Immature natural killer cell (primary cell): ENCODE measurements at places on chromosomes 3 and 15. TPM values are rescaled to one million over a fixed set of nuclear protein-coding genes. Genes with fewer than 3 reads are reported as not detected.

GRCh38 chr15:71573599-71573998, 236.8 kb upstream of the NR2E3 start:
- no peak for DNase-seq

- DNase-seq: no peak
These were observed 15.9 kb upstream of the ZBTB38 start for GRCh38 chr3:141352262-141352984.

- no peak for DNase-seq
These were observed 248.3 kb upstream of the TBL1XR1 start for GRCh38 chr3:177445549-177445948.

GRCh38 chr15:95439922-95440376, 890.6 kb upstream of the NR2F2 start:
- DNase-seq: no peak

- no peak for DNase-seq
These were observed 25.2 kb downstream of the GAP43 start for GRCh38 chr3:115648559-115648958.

DNA sequence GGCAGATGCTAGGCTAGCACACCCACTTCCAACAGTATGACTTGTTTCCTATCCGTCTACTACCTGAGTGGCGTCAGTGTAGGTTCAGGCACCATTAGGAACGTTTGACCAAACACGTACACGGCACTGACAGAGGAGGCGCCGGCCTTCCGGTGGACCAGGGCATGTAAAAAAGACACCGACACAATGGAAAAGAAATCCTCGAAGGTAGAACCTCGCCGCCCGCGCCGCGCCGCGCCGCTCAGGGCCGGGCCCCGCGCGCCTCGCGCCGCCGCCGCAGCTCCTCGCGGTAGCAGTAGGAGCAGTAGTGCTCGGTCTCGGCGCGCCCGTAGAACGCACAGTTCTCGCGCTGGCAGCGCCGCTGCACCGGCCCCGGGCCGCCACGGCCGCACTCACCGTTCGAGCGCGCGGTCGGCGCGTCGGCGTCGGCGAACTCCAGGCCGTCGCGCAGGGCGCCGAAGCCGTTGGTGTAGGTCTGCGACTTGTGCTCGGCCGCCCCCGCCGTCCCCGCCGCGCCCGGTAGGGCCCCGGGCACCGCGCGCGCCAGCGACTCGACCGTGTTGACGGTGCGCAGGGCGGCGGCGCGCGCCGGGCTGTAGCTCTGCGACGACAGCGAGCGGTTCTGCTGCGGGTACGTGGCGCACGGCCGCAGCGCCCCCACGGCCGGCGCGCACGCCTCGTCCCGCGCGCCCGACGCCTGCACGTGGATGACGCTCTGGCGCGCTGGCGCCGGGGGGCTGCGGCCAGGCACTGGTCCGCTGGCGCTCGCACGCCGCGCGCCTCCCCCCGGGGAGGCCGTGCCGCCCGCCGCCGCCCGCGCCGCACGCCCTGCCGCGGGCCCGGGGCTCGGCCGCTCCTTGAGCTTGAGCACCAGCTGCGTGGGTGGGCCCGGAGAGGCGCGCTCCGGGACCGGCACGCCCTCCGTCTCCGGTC, 156.7 kb downstream of the KLF13 start:
- peak; percentile 69 for DNase-seq

GRCh38 chr3:57173687-57174086, 8.5 kb upstream of the IL17RD start:
- no peak for DNase-seq

GRCh38 chr15:70385052-70385451, 287.3 kb upstream of the TLE3 start:
- DNase-seq: no peak

GRCh38 chr15:61309031-61309511, 80.0 kb upstream of the RORA start:
- no peak for DNase-seq

GRCh38 chr3:197504641-197505121, 51.1 kb downstream of the BDH1 start:
- no peak for DNase-seq

DNA sequence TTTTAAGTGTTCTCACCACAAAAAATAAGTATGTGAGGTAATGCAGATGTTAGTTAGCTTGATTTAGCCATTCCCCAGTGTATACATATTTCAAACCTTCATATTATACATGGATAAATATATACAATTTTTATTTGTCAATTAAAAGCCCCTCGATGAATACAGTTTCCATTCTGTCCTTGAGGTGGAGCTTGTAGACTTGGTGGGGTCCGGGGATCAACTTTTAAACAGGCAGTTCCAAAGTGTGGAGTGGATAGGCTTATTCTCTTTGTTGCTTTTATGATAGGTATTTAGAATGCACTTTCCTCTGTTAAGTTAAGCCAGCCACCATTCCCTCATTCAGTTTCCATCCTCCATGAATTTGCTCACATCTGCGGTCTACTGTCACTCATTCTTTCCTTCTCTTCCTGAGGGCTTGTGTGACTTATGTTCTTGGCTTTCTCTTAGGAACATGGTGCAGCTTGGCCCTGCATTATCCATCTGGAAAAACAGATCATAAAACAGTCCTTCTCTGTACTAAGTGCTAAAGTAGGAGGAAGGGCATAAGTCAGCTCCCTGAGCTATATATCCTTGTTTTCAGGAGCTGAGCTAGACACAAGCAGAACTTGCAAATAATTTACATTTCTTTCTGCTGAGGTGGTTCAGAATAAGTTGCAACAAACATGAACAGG, 149.1 kb downstream of the NFKBIZ start:
- no peak for DNase-seq

DNA sequence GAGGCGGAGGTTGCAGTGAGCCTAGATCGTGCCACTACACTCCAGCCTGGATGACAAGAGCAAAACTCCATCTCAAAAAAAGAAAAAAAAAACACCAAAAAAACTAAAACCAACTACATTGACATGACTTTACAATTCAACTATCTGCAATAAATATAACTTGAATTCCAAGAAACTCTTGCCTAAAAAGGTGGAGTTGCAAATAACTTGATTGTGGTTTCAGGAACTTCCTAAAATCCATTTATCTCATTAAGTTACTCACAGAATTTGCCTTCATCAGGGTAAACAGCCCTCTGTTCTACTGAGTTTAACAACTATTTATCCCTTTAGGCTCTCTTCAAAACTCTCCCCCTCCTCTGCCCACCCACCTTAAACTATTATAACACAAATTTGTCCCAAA, 2.7 kb upstream of the MAPK6 start:
- DNase-seq: no peak

DNA sequence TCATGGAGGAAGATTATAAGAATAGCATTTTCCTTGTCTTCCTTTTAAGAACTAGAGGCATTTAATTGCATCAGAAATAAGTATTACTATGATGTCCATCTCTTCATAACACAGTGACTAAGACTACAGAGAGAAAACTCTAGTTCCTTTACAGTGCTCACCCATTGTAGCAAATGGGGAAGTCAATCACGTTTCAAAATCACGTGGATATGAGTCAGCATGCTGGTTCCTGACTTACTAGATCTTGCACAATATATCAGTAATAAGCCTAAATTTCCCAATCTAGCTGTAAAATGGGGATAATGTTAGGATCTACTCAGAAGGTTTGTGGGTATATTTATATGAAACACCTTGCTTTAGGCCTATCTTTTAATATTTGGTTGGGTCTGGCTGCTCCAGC, 254.8 kb upstream of the EOMES start:
- DNase-seq: no peak

- DNase-seq: no peak
These were observed 203.5 kb downstream of the RSRC1 start for GRCh38 chr3:158313338-158313927.

The ABCC5 gene
- polyA plus RNA-seq: 11.3 TPM

The CD96 gene
- 206 TPM for polyA plus RNA-seq

The CPLX3 gene
- not detected for polyA plus RNA-seq

The PGBD4 gene
- polyA plus RNA-seq: 0.53 TPM

The ST8SIA2 gene
- not detected for polyA plus RNA-seq

The CALML4 gene
- not detected for polyA plus RNA-seq

The SCG3 gene
- polyA plus RNA-seq: not detected
